Fibroblast of lung (primary cell): ENCODE measurements at places on chromosomes 3 and 15. TPM values are rescaled to one million over a fixed set of nuclear protein-coding genes. Genes with fewer than 3 reads are reported as not detected.

The PLAAT1 gene
- total RNA-seq, result not detected in 2 replicates

DNA sequence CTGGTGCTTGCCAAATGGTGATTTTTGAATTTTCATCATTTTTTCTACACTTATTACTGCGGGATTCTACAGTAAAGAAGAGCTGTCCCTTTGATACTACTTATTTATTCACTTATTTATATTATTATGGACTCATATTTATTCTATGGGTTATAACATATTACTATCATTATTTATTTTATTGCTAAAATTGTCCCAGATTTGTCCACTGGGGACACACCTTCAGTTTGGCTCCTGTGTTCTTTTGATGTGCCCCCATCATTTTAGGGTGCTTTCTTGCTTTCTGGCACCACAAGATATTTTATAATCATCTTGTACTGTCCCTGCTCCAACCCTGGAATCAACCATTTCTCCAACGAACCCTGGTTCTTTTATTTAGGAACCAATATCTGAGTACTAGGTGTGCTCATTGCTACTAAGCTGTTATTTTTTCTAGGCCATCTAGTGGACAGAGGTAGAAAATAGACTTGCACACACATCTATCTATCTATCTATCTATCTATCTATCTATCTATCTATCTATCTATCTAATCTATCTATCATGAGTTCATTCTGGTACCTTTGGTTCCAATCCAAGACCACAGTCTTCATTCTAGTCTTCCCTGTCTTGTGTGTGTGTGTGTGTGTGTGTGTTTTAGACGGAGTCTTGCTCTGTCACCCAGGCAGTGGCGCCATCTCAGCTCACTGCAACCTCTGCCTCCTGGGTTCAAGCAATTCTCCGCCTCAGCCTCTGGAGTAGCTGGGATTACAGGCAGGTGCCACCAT is 16.0 kb downstream of the SLC22A14 start:
- no peak overlapping the region for H3K4me3 ChIP-seq
- H3K36me3 ChIP-seq, result no peaks in the 10 kb centered on the region
- peak; percentile 33 for DNase-seq
- H3K27ac ChIP-seq, result no peak overlapping the region
- H3K4me1 ChIP-seq, result no peaks in the 10 kb centered on the region
- H3K27me3 ChIP-seq, result peaks cover under 1% of the 10 kb centered on the region

DNA sequence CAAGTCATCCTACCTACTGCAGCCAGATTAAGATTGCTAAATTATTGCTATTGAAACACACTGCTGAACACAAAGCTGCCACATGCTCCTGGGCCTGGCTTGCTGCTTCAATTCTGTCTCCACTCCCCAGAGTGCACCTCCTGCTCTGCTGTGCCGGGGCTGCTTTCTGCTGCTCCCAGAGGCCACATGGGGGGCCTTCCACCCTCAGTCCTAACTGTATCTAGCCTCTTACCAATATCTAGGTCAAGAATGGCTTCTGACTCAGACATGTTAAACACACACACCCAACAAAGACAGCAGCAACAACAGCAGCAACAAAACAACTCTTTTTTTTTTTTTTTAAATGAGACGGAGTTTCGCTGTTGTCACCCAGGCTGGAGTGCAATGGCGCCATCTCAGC is 33.0 kb downstream of the MYZAP start:
- DNase-seq, result no peak
- no peak overlapping the region for H3K4me3 ChIP-seq
- H3K36me3 ChIP-seq, result no peaks in the 10 kb centered on the region
- H3K27ac ChIP-seq, result no peak overlapping the region
- no peaks in the 10 kb centered on the region for H3K4me1 ChIP-seq

The CFAP100 gene
- not detected in 2 replicates for total RNA-seq

- H3K27me3 ChIP-seq, result peaks cover 4% of the 10 kb centered on the region
- H3K4me3 ChIP-seq, result no peak overlapping the region
- H3K27ac ChIP-seq, result no peak overlapping the region
- no peaks in the 10 kb centered on the region for H3K36me3 ChIP-seq
- H3K4me1 ChIP-seq, result no peaks in the 10 kb centered on the region
Measured at GRCh38 chr3:141085343-141086070, 34.4 kb downstream of the SPSB4 start.

DNA sequence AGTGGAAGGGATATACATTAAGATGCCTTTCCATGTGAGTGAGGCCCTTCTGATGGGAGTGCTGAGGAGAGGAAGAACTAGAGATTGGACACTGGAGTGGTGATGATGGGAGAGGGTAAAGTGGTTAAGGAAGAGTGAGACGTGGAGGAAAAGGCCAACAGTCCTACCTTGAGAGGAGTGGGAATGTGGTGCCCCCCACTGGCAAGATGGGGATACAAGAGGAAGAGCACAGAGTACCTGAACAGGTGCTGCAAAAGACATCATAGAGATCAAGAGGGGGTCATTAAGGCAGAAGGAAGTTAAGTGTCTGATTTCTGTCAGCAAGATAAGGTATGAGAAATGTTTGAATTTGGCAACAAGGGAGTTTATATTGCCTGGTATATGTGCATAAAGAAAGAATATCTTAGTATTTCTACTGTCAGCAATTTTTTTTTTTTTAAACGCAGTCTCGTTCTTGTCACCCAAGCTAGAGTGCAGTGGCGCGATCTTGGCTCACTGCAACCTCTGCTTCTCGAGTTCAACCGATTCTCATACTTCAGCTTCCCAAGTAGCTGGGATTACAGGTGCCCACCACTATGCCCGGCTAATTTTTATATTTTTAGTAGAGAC is 34.0 kb downstream of the ARIH2 start:
- no peak for DNase-seq
- no peaks in the 10 kb centered on the region for H3K36me3 ChIP-seq

The SOX2 gene
- not detected in 2 replicates for total RNA-seq

- no peak overlapping the region for H3K4me3 ChIP-seq
- H3K27ac ChIP-seq, result no peak overlapping the region
- H3K4me1 ChIP-seq, result no peaks in the 10 kb centered on the region
- no peaks in the 10 kb centered on the region for H3K36me3 ChIP-seq
Measured at GRCh38 chr15:43550527-43551363, 33.3 kb downstream of the MAP1A start.

- no peak overlapping the region for H3K27ac ChIP-seq
- no peak overlapping the region for H3K4me3 ChIP-seq
- H3K27me3 ChIP-seq, result no peaks in the 10 kb centered on the region
- H3K36me3 ChIP-seq, result peaks cover 32% of the 10 kb centered on the region
Measured at GRCh38 chr3:125024817-125025216, 31.0 kb downstream of the HEG1 start.

The GALNT15 gene
- 37.7 and 47.3 TPM in 2 replicates for total RNA-seq

The HCN4 gene
- total RNA-seq, result not detected in 2 replicates
